ENCODE measurements at places on chromosomes 12 and 14.

DNA sequence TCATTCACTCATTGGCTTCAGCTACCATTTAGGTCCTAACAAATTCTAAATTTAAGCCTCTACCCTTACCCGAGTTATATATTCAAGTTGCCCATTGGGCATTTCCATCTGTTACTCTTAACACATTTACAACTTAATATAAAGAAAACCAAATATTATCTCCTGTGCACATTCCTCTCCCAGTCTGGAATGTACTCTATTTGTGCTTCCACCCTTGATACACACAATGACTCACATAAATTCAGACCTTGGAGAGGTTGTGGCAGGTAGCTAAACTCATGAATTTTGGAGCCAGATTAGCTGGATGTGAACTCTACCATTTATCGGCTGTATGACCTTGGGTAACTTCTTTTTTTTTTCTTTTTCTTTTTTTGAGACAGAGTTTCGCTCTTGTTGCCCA lies 51.1 kb downstream of the BRMS1L start:
- DNase-seq, result no peak

- no peak for DNase-seq
These were observed 156.1 kb downstream of the SLC38A4 start for GRCh38 chr12:46669720-46670119.

DNA sequence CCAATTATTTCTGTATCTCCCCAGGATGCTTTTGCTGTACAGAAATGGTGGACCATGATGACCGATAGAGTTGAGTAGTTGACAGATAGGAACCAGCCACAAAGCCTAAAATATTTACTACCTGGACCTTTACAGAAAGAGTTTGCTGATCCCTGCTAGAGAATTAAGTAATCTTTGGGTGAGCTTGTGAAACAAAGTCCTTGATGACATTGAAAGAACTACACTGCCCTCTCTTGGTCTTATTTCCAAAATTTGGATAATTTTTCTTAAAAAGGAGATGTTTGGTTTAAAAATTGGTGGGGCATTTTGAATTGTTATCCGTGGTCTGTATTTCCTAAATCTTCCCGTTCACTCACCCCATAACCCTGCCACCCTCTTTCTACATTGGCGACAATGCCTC lies 13.7 kb upstream of the TCTN1 start:
- DNase-seq, result no peak

DNA sequence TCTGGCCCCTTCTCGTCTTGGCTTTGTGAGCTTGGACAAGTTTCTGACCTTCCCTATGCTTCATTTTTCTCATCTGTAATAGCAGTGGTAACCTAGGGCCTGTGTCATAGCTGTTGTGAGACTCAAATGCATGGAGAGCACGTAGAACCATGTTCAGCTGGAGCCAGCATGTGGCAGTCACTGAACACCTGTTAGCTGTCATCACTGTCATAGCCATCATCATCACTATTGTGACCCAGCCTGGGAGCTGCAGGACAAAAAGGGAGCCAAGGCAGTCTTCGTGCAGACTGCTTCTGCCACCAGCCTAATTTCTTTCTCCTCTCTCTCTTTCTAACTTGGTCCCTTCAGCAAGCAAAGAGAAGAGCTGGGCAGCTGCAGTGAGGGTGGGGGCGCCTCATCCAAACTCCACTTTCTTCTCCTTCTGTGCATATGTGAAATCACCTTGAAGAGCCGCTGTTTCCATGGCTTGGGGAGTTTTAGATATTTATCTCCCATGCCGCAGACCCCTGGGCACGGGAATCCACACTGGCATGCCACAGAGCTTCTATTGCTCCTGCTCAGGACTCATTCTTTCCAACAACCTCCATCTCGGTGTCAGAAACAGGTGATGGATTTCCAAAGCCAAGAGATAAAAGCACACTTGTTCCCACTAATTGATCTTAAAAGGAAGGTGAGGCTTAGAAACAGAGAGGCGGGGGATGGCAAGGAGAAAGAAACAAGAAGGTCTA lies 87.0 kb downstream of the SRRM4 start:
- DNase-seq, result no peak

DNA sequence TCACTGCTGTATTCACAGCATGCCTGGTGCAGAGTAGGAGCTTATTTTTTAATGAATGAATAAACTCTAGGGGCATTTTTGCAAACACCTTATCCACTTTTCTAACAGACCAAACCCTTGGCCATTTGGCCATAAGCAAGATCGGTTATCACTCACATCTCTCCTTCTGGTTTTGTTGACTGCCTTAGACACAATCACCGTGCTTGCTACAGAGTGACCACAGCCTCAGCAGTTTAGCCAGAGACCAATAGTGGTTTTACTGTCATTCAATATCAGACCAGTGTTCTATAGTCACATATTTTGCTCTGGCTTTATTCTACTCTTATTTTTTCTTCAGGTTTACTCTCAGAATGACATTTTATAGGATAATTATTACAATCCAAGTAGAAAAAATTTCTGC lies 2.2 kb downstream of the KLRB1 start:
- DNase-seq, result no peak

DNA sequence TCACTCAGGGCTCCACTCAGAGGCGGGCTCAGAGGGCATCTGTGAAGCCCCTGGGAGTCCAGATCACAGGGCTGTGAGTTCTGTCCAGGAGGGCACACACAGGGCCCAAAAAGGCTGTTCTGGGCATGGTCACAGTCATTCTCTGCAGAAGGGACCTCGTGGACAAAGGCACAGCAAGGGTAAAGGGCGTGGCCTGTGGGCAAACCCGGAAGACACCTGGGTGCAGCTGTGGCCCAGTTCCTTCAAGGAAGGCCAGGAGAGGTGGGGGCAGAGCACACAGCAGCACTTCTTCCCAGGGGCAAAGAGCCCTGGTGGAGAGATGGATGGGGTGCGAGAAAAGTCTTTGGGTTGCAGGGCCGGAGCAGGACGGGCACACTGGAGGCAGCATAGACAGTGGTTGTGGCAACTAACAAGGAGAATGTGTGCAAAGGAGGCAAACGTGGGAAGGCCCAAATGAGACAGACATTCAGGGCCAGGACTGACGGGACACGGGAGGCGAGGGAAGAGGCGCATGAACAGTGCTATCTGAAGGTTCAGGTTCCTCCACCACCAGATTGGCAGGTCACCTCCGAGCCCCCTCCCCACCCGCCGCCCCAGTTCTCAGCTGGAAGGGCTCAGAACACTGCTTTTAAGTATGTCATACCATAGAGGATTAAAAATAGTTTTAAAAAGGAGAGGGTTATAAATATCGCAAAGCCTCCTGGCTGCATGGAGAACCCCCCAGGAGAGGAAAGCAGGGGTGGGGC lies 8.9 kb downstream of the CLMN start:
- no peak for DNase-seq

DNA sequence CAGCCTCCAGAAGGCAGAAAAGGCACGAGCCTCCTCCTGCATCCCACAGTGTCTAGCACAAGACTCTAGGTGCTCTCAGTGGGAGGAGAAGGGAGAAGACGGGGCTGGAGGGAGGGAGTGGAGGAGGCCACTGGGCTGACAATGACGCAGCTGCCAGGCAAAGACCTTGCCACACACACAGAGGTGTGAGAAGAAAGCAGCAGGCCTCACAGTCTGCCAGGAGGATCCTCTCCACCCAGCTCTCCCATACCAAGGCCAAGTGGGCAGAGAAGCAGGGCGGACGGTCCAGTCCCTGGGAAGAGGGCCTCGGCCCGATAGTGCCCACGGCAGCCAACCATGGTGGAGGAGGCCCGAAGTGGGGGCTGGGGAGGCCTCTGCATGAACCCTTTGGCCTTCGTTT lies 78.9 kb downstream of the NCOR2 start:
- DNase-seq, result no peak

DNA sequence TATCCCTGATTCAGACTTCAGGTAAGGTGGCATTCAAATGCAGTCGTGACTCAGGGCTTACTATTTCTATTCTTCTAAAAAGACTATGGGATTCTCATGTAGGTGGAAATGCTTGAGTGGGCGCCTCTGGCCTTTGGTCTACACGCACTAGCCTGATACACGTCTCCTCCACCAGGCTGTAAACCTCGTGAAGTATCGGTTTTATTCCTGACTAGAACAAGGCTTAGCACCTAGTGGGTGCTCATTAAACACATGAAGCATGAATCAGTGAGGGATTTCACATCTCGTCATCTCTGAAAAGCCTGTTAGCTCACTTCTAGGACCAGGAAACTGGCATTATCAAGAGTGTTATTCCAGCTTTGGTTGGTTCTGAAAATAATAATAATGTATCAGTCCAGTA lies 17.7 kb upstream of the HNF1A start:
- DNase-seq, result no peak

- DNase-seq, result no peak
These were observed 32.8 kb downstream of the CCER1 start for GRCh38 chr12:90922145-90922627.

- no peak for DNase-seq
These were observed 71.4 kb upstream of the ACTN1 start for GRCh38 chr14:69050240-69051184.

Data from D721Med (cell line).